ENCODE measurements at places on chromosomes 4 and X.

DNA sequence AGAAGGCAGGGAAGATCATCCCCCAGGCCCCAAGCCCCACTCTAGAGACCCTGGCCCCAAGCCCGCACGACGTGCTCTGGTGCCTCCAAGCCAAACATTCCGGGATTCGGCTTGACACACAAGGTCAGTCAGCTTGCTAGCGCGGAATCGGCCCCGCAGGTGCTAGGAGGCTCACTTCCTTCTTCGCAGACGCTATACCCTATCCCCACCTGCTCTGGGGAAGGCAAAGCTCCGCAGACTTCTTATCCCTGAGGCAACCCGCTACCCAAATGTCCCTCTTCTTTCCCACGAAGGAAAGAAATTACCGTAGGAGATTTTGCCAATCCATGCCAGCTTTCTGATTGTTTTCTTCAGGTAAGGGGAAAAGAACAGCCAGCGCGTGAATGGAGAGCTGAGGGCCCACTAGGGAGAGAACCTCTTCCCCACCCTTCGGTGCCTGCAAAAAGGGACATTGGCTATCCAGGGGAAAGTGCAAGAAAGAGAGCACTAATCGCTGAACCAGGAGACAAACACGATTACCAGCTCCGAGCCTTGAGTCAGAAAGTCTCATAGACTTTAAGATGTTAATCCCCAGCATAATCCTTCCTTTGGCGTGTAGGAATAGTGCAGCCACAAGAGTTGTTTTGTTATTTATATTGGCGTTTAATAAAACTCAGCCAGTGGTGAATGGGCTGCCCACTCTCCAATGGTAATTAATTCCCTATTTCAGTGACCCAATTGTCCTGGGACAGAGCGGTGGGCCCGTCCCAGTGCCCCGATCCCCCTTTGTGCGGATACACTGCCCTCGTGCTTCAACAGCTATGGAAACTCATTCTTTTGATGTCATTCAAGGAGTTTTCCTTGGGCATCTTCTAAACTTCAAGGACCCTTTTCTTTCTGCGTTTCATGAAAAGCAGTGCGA, 5.4 kb upstream of the NEUROG2 start:
- DNase-seq: no peak

DNA sequence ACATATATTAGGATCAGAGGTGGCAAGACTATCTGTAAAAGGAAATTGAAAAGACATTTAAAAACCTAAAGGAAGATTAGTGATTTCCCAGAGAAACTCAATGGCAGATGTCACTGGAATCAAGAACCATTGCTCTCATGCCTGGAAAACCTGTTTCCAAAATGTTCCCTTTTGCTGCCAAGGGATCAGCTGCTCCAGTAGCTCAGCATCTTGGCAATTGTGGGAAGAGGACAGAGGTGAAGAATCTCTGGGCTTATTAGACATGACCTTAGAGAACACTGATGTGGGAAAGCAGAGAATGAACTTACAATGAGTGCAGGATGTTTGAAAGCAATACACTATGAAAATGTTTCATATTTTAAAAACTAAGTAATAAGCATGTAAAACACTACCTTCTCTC, 98.3 kb downstream of the SHROOM3 start:
- DNase-seq: no peak

DNA sequence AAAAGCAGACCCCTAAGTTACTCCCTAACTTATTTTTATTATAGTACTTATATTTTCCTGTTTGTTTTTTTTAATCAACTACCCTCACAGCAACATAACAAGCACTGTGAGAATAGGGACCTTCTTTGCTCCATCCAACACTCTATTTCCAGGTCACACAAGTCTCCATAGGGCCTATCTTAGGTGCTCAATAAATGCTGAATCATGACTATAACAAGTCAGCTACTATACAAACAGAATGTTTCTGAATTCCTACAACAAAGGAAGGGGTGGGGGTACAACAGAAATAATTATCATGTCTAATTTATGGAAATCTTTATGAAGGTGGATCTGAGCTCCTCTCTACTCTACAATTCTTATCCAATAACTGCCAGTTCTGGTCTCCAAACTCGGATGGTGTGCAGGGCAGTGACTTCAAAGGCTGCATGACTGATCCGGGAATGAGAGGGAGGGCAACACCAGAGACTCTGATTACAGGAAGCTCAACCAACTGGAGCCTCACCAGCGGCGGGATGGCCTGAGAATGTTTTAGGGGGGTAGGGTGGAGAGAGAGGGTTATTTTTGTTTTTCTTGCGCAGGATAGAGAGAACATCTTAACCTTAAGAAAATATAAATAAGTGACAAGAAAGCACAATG, 71.1 kb downstream of the HADH start:
- DNase-seq: no peak

DNA sequence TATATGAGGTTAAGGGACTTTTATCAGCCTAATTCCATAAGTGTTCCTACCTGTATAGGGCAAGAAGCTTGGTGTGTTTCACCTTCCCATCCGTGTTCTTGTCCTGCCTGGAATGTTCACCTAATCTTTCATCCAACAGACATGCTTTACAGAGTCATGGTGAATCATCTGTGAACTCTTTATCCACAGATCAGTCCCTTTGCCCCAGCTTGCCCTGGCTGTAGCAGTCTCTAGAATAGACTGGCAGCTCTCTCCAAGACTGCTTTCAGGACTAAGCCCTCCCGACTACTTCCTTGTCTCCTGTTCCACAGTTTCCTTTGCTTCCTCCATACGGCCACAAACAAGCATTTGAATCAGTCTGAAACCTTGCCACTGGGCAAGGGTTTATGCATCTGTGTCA, 177.9 kb upstream of the IL15 start:
- peak; percentile 22 for DNase-seq

GRCh38 chr4:95000076-95000648, 242.4 kb downstream of the BMPR1B start:
- no peak for DNase-seq

GRCh38 chrX:63754136-63754859, 30.7 kb downstream of the ARHGEF9 start:
- DNase-seq: peak; percentile 8

- no peak for DNase-seq
Measured at GRCh38 chr4:123777373-123777772, 380.8 kb downstream of the SPRY1 start.
